ENCODE measurements at places on chromosomes 6 and 20.

GRCh38 chr6:96911751-96912150 lies 12.8 kb upstream of the KLHL32 start:
- no peak for DNase-seq

GRCh38 chr20:47455133-47456040 lies 46.3 kb upstream of the NCOA3 start:
- DNase-seq, result no peak

- peak; percentile 81 for DNase-seq
These were observed 61.4 kb downstream of the TXLNB start for GRCh38 chr6:139230391-139230840.

- DNase-seq, result peak; percentile 38
These were observed 40.6 kb downstream of the SH3BGRL2 start for GRCh38 chr6:79671600-79672266.

DNA sequence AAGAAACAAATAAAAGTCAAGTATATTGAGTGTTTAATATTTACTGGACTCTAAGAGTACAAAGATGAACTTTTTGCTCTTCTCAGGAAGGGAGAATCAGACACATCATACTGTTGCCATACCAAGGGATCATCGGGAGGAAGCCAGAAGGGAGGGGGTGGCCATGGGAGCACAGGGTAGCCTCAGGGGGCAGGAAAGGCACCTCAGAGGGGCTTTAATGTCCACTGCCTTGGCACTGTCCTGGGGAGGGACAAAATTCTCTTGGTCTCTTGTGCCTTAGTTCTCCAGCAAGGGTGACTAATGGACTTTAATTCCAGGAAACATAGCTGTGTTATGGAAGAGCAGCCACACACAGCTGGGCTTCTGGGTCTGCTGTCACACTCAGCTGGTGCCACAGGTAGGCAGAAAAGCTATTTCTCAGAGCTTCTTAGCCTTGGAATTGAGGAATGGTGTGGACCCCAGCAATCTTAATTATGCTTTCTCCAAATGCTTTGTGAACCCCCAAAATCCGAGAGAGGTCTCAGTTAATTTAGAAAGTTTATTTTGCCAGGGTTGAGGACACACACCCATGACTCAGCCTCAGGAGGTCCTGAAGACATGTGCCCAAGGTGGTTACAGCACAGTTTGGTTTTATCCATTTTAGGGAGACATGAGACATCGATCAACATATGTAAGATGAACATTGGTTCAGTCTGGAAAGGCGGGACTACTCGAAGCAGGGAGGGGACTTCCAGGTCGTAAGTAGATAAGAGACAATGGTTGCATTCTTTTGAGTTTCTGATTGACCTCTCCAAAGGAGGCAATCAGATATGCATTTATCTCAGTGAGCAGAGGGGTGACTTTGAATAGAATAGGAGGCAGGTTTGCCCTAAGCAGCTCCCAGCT lies 53.2 kb downstream of the MRAP2 start:
- no peak for DNase-seq

GRCh38 chr6:94052749-94053148 lies 633.4 kb upstream of the EPHA7 start:
- peak; percentile 35 for DNase-seq

GRCh38 chr6:157034436-157035230 lies 257.5 kb downstream of the ARID1B start:
- peak; percentile 36 for DNase-seq

DNA sequence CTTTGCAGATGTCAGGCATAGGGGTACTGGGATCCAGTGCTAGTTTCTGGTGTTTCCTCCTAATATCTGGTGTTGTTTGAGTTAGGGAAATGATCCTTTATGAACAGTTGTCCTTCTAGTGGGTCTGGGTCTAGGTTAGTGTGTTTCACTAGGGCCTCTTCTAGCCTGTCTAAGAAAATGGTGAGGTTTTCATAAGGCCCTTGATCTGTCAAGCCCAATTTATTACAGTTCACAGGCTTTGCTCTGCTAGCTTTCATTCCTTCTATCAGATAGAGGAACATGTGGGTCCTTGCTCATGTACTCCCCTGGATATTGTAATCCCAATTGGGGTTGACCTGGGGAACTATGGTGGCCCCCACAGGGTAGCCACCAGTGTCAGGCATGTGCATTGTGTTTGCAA lies 2.8 kb downstream of the ERVFRD-1 start:
- no peak for DNase-seq

DNA sequence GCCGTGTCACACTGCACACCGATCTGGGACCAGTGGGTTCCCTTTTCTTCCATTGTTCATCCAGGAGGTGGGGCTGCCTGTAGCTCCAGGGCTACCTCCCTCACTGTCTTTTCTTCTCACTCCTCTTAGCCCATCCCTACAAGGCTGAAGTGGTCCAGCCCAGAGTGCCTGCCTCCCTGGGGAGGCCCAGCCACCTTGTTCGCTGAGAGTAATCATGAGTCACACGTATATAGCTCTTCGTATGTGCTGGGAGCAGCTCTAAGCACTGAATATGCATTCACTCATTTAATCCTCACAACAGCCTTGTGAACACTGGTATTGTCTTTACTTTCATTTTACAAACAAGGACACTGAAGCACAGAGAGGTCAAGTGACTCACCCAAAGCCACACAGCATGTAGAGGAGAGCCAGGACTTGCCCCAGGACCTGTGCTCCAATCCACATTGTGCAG lies 14.7 kb upstream of the CCDC167 start:
- no peak for DNase-seq

GRCh38 chr6:42556462-42556861 lies 7.4 kb upstream of the UBR2 start:
- DNase-seq, result no peak

GRCh38 chr6:71496018-71496721 lies 207.6 kb downstream of the OGFRL1 start:
- DNase-seq, result no peak

DNA sequence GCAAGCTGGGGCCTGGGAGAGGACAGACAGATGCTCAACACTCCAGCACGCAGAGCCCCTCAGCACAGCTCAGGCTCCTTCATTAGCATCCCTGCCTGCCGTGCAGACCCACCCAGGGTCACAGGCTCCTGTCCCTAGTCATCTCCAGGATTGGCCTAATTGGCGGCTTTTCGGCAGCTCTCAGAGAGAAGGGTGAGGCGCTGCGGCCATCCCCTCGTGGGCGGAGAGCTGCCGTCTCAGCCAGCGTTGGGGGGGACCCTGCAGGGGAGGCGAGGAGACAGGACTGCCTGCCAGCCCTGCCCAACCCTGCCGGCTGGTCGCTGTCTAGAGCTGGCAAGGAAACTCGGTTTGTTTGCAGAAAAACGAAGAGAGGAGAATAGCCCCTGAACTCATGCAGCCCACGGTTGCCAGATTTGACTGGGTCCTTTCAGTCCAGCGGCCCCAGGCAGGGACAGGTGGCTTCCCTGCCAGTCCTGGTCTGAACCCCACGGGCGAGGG lies 26.8 kb downstream of the BHLHE23 start:
- peak; percentile 81 for DNase-seq

DNA sequence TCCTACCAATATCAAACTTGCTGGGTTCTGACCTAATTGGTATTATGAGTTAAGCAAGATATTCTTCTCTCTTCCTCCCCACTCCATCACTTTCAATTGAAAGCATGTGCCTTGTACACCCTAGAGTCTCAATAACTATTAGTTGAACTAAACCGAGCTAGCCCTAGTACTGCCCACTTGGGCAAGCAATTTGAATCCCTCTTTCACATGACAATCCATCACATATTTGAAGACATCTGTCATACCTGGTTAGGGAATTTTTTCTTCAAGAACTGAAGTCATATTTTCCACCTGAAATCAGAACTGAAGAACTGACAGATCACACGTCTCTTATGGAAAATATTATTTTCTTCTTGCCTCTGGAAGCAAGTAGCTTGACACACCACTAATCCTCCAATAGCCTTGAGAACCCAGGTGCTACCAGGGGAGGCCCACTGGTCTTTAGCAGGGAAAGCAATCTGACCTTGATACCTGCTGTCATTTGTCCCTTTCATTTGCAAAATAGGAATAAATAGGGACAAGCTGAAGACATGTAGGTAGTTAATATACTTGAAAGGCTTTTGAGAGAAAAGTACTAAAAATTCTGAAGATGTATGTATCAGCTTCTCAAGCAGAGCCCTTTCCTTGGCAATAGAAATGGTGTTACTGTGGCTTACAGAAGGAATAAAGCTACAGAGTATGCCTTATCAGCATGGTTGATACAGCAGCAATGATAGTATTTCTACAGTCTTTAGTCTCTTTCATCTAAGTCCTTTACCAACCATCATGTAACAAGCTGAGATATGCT lies 71.4 kb downstream of the GJA10 start:
- no peak for DNase-seq

- no peak for DNase-seq
These were observed 121.2 kb downstream of the INSM1 start for GRCh38 chr20:20489054-20489453.

GRCh38 chr6:42565823-42566613 lies 2.2 kb downstream of the UBR2 start:
- no peak for DNase-seq

- DNase-seq, result no peak
These were observed 2.6 kb upstream of the TBX18 start for GRCh38 chr6:84766799-84767525.

GRCh38 chr6:39950125-39950720 lies 16.0 kb upstream of the MOCS1 start:
- DNase-seq, result no peak

- DNase-seq, result no peak
These were observed 548.8 kb downstream of the COL12A1 start for GRCh38 chr6:74657011-74657410.

- DNase-seq, result peak; percentile 56
These were observed 206.0 kb downstream of the CDC5L start for GRCh38 chr6:44593539-44593944.

DNA sequence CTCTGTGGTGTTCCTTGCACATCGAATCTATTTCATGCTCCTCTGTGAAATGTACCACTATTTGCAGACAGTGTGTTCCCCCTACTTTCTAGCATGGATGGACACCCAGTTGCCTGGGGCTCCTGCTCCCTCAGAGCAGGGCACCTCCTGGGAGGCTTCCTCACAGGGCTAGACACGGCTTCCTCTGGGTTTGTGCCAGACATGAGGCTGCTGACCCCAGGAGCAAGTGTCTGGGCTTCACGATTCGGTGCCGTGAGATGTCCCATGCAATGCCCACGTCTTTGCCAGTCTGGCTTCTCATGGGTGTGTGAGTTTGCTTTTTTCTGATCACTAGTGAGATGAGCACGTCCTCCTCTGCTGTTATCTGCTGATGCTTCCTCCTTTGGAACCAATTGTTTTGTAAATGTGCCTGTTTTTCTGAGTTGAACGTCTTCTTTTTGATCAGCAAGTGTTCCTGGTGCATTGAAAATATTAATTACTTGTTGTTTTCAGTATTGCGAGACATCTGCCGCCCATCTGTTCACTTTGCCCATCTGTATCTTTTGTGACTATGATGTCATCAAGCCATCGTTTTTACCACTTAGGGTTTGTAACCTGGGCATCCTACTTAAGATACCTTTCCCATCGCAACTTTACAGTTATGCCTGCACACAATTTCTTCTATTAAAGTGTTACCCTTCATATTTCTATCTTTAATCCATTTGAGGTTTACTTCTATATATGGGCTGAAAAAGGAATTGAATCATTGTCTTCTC lies 92.0 kb downstream of the TTLL2 start:
- no peak for DNase-seq

GRCh38 chr20:51727872-51728271 lies 40.3 kb downstream of the ATP9A start:
- no peak for DNase-seq

DNA sequence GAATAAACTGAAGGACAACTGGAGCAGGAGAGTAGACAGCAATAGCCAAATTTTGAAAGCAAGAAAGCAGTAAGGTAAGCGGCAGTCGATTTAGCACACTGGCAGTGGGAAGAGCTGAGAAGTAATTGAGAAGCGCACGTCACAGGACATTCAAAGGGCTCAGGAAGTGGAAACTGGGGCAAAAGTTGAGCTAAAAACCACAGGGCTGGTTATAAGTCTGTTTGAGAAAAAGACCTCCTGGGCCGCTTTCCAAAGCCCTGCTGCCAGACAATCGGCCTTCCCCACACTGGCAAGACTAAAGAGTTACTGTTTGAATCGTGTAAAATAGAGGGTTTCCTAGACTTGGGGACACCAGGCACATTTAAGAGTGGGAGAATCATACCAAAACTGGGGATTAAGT lies 161.4 kb downstream of the DNAH8 start:
- DNase-seq, result no peak

DNA sequence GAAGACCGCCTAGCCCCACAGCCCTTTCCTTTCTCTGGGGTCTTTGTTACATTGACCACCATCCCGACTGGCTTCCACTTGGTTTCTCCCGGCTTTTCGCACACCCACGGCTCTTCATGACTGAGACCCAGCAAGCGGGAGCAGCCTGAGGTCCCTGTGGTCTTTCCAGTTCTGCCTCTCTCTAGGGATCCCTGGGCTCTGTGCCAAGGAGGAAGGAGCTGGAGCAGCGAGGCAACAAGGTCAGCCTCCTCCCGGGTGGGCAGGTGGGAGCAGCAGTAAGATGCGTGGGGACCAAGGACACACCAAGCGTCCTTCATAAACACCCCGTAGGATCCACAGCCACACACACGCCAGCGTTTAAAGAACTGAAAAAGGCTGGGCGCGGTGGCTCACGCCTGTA lies 29.6 kb upstream of the MRGBP start:
- peak; percentile 26 for DNase-seq

DNA sequence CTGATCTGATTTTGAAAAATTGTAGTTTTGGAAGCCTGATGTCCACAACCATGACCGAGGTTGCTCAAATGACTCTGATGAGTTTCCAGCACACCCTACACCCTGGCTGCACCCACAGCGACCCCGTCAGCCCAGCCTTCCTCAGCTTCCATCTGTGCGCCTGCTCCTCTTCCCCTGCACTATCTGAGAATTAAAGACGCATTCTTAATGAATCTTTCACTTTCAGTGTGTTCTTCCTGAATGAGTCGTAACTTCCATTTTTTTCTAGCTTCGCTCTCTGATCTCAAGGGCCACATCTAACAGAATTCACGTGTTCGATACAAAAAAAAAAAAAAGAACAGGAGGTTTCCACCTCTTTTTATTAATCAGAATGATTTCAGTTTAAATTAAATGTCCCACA lies 21.3 kb upstream of the RREB1 start:
- DNase-seq, result no peak

GRCh38 chr6:38871741-38872568 lies 156.8 kb downstream of the DNAH8 start:
- DNase-seq, result peak; percentile 18

GRCh38 chr6:157227202-157228166 lies 95.8 kb downstream of the TMEM242 start:
- peak; percentile 12 for DNase-seq

Measured in COR-L47 (cell line).